ENCODE measurements at places on chromosomes 4 and X.
A peak's percentile ranks its signal among the peaks of the same experiment; 100 is the strongest.

GRCh38 chr4:7879127-7879526 is 60.5 kb downstream of the AFAP1 start:
- no peak for DNase-seq

- DNase-seq: no peak
These were observed 99.5 kb downstream of the ZNF827 start for GRCh38 chr4:145839151-145839550.

GRCh38 chr4:163693211-163693610 is 198.7 kb downstream of the TMA16 start:
- DNase-seq: no peak

DNA sequence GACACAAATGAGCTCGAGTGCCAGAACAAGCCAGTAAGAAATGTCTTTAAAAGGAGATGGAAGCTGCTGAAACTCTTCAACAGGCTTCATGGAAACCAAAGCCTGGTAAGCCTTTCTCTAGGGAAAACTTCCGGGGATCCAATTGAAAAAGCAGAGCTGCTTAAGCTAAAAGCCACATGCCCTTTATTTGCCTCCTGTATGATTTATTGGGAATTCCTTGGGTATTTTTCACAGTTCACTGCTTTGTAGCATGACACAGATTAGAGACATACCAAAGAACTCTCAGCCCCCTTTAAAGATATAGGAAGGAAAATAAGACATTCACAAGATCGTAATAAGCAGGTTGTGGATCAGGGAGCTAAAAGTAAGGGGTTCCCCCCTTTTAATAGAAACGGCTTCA is 6.5 kb upstream of the ARHGAP6 start:
- no peak for DNase-seq

DNA sequence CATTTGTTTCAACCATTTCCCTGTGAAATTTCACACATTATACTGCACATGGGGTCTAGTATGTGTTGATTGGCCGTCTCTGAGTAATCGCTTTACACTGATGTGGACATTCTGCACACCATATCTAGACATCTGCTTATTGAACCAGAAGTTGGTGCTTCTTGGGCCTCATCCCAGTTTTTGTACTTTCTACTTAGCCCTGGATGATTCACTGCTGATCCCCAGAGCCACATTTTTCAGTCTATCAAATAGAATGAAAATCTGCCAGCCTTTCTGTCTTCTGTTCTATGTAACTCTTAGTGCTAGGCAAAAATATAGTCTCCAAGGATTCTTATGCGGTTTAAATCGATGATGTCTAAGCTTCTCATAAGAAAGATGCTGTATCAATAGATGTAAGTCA is 40.5 kb upstream of the RELL1 start:
- DNase-seq: no peak

- no peak for DNase-seq
These were observed 75.7 kb upstream of the WDR1 start for GRCh38 chr4:10192331-10192730.

- peak; percentile 24 for DNase-seq
These were observed 186.4 kb upstream of the PUDP start for GRCh38 chrX:7334253-7334935.

DNA sequence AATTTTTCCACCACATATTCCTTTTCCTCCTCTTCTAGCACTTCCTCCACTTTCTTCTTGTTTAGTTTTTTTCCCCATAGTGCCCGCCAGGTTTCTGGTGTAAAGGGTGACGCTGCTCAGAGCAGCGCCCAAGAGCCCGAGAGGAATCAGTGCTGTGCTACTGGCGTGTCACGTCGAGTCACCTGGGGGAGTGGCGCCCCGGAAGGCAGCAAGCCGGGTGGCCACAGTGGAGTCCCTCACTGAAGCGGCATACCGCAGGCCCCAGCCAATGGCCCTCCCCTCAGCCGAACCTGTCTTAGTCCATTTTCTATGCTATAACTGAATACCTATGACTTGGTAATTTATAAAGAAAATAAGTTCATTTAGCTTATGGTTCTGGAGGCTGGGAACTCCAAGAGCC is 51.5 kb downstream of the SPIN4 start:
- no peak for DNase-seq

DNA sequence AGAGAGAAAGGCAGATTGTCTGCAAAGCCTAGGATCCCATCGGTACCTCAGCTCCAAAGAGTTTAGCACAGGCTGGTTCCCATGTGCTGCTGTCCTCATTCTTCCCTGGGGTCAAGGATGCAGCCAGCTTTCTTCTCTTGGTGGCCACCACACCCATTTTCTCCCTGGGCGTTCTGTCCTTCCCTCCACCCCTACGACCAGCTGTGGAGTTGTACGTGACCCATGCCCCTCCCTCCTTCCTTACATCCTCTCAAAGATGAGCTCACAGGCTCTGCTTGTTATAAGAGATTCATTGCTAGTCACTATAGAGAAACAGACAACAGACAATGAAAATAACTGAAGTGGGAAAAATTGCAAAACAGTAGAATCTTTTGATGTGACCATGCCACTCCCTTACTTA is 74.0 kb upstream of the KLF3 start:
- no peak for DNase-seq

- peak; percentile 48 for DNase-seq
These were observed 13.8 kb upstream of the SH3TC1 start for GRCh38 chr4:8185295-8185694.

DNA sequence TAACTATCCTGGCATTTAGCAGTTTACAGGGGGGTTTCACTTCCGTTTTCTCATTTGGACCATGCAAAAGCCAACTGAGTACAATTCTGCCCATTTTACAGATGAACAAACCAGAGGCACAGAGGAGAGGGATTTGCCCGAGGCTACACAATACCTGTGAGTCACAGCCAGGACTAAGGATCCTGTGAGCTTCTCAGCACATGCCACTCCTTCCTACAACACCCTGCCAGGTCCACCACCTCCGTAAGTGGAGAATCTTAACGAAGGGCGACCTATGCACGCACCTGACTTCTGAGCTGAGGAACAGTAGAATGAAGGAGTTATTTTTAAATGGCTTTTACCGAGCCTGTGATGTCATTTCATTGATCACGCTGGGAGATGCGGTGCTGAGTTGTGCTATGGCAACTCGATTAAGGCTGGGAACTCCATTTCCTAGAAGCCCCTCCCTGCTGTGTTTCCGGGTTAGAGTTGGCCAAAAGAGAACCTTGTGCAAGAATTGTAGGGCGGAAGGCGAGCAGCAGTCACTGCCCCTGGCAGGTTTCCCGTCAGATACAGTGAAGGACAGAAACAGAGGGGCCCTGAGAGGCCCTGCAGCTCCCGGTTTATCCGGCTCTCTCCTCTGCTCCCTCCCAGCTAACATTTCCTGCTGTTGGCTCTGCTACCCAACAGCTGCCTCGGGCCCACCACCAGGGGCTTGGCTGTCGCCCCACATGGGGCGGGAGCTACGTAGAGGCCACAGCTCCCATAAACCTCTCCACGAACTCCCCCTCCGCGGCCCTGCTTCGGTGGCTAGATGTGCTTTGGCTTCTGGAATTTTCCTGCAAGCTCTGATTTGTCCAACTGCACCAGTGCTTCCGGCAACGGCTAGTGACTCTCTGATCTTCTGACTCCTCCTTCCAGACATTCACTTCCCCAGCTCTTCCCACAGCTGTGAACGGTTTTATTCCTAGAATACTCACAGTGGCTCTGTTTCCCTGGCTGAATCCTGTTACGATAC is 75.1 kb upstream of the USP9X start:
- DNase-seq: peak; percentile 67

DNA sequence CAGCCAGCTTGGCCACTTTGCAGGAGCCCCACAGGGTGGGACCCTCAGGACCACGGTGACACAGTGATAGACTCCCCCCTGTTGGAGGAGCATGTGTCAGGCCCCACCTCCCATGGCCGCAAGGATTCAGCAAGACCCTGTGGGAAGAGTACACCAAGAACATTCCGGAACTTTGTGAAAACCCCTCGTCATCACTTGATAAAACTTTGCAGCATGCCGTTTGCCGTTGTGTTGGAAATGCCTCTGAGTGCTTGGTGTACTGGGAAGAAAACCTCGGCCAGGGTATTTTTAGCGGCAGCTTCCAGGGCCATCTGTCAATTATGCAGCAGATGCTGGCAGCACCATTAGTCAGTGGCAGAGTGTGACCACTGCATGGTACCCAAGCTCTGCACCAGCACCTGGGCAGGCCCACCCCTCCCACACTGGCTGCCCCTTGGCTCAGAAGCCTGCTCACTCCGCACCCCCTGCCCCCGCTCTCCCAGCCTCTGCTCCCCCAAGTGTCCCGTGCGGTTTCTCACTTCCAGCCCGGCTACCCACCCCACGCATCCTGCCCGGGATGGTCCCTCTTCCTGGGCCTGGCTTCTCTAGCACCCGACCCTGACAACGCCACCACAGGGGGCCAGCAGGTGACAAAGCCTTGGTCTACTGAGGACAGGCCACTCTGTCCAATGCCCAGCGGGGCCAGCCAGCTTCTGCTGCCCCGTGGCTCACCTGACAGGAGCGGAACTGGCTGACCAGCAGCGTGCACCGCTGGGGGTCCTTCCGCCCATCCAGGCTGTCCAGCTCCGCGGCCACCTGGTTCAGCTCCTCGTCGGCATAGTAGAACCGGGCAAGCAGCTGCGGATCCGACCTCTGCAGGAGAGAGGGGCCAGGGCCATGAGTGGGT is 65.0 kb downstream of the ZFYVE28 start:
- no peak for DNase-seq

DNA sequence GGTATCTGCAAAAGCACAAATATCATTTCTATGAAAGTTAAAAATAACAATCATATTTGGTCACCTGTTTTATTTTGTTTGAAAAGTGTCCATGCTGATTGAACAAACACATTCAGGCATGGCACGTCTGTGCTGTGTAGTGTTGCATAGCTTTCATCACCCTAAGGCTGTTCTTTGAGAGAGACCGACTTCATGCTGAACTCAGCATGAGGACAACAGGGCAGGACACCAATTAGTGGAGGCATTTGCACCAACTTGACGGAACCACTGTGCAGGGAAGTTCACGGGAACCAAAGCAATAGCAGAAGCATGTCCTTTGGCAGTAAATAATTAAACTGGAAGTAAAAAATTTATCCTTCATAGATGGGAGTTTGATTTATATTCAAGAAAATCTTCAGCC is 158.4 kb upstream of the SLC7A11 start:
- DNase-seq: no peak

DNA sequence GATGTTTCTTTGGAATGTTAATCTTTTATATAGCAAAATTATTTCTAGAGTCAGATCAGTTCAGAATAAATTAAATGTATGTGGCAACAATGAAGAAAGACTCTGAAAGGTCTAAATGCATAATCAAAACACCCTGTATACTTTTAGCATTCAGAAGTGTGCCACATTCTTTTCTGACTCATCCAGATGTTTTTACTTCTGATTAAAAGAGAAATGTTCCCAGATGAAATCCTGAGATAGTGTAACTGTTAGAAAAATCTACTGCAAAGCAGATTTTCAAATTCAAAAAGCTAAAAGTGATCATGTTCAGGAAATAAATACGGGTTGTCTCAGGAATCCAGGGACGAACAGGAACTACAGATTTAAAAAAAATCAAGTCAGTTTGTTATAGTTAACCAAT is 241.4 kb downstream of the GRIA3 start:
- DNase-seq: no peak

DNA sequence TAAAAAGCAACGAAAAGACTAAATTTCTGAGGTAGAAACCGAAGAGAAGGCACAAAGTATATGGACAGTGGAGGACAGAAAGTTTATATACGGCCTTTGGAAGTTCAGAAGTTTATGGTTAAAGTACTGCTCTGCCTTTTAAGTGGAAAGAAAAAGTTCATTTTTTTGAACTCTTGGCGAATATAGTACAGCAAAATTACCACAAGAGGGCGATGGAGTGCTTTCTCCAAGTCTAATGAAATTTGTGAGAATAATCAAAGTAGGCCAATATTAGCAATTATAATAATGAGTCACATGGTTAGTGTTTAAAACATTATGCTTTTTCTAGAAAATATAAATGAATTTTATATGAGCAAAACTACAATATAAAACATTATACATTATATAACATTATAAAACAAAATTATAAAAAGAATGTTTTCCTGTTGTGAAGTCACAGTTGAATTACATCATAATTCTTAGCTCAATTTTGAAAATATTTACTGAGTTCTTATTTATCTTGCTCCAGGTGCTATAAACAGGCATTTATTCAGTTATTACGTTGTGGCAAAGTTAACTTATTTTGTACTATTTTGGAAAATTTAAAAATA is 136.2 kb upstream of the BMPR1B start:
- no peak for DNase-seq

DNA sequence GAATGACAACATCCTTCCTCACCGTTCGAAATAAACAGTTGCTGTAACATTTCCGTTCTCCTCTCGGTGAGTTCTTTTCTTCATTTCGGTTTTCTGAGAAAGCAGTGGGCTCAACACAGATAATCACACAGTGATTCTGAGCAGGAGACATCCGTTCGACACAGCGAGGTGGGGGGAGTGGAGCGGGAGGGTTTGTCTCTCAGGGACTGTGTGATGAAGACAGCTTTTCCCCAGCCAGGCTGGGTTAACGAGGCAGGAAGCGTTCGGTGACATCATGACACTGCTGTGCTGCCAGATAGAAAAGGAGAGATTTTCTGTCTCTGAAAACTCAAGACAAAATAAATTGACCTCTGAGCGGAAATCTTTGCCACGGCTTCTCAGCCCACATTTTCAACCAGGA is 119.3 kb downstream of the CRLF2 start:
- no peak for DNase-seq

DNA sequence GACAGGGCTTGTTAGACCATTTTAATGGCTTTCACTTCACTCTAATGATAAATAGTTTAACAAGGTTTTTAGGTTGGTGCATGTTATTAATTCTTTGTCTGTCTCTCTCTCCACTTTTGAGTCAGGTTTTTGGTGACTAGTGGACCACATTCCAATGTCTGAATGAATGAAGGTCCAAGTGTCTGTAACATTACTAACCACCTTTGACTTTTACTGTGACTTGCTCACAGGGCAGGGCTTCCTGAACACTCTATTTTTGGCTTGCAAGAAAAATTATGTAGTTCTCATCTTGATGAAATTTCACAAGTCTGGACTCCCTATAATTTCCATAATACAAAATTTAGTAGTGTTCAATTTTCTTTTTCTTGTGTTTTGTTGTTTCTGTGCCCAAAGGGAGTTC is 78.9 kb upstream of the BMPR1B start:
- DNase-seq: no peak

GRCh38 chrX:118513120-118513898 is 17.7 kb downstream of the DOCK11 start:
- no peak for DNase-seq
